ENCODE measurements at places on chromosomes 6 and 20. TPM values are rescaled to one million over a fixed set of nuclear protein-coding genes. Genes with fewer than 3 reads are reported as not detected.

CTAGE9 gene
- not detected for total RNA-seq

PI16 gene
- not detected for total RNA-seq

DNA sequence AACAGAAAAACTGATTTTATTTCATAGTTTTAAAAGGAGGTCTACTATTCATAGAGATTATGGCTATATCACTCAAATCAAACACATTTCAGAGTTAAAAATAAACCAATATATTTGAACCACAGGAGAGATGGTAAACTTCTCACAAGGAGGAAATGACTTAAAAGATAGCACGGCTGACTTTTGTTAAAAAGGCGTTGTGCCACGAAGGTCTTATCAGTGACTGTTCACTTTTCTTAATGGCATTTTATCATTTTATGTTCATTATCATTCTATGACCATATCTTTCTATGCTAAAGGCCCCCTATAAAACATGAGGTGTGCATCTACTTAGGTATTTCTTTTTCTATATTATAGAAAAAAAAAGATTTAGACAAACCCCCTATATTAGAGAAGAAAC is 19.6 kb downstream of the ELOVL4 start:
- DNase-seq: no peak

DNA sequence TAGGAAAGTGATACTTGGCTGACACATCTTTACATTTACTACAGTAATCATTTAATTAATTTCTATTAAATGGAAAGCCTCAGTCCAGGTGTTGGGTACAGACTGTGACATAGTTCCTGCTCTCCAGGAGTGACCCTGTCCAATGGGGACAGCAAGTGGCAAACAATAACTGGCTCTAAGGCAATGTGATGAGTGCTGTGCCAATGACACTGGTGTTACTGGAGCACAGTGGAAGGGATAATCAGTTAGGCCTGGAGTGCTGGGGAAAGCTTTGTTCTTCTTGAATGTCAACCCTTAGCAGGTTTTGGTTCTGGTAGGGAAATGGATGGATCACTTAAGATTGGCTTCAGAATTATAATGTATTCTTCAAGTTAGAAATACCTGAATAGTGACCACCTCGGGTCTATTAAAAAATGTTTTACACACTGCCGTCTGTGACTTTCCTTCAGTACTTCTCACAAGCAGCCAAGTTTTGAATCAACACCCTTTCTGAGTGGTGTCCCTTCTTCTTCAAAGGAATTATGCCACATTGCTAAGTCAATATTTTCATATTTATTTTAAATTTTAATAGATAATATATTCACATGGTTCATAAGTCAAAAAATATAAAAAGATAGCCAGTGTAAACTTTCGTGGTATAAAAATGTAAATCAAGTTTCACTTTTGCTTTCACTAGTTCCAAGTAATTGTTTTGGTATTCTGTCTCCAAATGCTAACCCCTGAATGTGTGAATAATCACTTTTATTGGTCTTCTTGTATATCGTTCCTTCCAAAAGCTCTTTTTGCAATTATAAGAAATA is 9.6 kb downstream of the CMTR1 start:
- no peak for DNase-seq

- no peak for DNase-seq
These were observed 40.1 kb downstream of the CDKAL1 start for GRCh38 chr6:20574355-20574754.

DNA sequence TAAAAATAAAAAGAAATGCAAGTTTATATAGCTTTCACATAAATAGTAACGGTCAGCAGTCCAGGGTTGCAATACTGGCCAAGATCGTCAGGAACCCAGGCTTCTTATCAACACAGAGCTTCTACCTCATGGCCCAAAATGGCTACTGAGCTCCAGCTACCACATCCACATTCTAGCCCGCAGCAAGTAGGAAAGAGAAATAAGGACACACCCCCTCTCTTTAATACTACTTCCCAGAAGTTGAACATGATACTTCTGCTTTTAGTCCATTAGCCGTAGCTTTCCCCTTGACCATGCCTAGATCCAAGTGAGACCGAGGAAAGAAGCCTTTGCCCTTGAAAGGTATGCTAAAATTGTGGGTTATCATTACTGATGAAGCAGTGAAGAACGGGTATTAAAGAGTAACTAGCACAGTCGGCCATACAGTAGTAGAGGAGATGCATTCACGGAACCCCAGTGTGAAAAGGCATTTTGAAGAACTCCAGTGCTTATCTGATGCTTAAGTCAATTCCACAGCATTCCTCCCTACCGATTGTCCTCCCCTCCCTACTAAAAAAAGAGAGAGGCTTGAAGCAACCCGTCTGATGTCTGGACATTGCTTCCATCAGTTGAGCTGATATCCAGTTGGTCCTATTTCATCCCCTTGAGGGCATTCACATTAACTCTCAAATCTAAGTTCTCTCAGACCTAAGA is 226.9 kb upstream of the RREB1 start:
- no peak for DNase-seq

- DNase-seq: no peak
These were observed 15.0 kb downstream of the ACSS2 start for GRCh38 chr20:34891166-34892062.

DNA sequence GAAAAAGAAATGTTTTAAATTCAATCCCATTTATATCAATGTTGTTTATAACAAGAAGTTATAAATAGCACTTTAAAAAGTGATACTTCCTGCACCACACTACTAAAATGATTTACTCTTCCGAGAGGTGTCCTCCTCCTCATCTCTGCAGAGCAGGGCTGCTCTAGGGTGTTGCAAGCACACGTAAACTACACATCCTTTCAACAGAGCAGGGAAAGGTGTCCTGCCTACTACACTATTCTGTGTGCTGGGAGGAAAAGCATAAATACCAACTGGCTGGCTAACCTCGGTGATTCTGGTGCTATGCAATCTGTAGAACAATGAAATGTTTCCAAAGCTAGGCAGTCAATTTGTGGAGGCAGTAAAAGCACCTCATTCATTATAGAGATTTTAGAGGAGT is 89.5 kb upstream of the MAP7 start:
- DNase-seq: no peak

GRCh38 chr20:13243826-13244376 is 22.8 kb downstream of the ISM1 start:
- peak; percentile 45 for DNase-seq

DNA sequence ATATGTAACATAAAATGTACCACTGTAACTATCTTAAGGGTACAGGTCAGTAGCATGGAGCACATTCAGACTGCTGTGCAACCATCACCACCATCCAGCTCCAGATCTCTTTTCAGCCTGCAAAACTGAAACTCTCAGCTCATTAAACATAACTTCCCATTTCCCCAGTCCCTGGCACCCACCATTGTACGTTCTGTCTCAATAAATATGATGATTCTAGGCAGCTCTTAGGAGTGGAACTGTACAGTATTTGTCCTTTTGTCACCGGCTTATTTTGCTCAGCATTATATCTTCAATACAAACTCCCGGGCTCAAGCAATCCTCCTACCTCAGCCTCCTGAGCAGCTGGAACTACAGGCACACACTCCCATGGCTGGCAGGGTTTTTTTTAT is 1.5 kb downstream of the ZC3H12D start:
- no peak for DNase-seq

GRCh38 chr6:43775535-43775885 is 5.5 kb downstream of the VEGFA start:
- no peak for DNase-seq

- DNase-seq: no peak
These were observed 192.3 kb upstream of the RNF217 start for GRCh38 chr6:124769811-124770544.

DNA sequence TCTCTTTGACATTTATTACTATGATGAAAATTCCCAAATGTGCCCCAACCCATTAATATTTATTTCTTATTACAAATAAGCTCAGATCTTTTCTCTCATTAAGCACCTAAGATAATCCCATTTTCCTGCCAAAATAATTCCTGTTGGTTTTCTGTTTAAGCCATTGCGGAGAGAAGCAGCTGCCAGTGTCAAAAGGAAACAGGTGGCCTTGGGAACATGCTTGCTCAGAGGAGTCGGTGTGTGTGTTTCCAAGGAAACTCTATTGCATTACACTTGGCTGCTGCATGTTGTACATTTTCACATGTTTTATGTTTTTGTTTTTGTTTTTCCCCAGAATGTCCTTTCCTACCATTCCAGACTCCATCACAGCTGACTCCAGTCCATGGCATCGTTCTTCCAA is 56.4 kb downstream of the CD24 start:
- DNase-seq: no peak

DNA sequence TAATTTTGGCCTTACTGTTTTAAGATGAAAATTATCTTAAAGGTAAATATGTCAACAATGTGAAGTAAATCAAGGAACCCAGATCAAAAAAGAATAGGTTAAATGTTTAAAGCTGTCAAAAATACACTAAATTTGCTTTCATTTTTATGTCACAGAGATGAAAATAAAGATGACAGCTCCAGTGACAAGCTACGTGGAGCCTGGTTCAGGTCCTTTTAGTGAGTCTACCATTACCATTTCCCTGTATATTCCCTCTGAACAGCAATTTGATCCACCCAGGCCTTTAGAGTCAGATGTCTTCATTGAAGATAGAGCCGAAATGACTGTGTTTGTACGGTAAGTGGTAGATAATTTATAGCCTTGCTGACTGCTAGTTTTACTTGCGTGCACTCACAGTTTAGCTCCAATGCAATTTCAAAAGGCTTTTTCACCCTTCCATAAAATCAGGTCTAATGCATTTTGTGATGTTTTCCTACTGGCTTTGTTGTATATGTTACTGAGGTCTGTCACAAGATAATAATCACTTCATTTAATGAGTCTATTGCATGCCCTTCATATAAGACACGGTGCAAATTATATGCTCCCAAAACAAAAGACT is 1.9 kb downstream of the HEBP2 start:
- no peak for DNase-seq

GRCh38 chr6:72832271-72832670 is 210.4 kb downstream of the KCNQ5 start:
- DNase-seq: no peak

DNA sequence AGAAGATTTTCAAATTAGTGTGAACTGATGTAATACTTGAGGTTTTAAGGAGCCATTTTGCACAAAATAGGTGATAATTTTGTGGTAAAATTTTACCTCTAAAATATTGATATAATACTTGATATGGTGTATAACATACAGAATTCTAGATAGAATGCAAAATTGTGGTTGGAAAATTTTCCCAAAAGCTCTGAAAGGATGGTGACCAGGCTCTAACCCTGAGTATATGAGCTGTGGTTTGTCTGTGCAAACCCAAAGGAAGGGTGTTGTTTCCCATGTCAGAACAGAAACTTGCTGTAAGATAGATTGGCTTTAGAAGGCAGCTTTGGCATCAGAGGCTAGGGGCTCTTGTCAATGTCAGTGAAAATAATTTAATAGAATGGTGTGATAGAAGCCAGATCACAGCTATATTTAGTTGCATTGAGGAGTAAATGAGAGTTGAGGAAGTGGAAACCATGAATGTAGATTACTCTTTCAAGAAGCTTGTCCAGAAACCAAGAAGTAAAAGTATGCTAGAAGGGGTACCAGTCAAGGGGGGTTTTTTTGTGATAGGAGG is 257.7 kb downstream of the FARS2 start:
- no peak for DNase-seq
